ENCODE measurements at places on chromosomes 2 and 18.

GRCh38 chr2:150153646-150154307, 333.7 kb downstream of the RND3 start:
- DNase-seq, result no peak

DNA sequence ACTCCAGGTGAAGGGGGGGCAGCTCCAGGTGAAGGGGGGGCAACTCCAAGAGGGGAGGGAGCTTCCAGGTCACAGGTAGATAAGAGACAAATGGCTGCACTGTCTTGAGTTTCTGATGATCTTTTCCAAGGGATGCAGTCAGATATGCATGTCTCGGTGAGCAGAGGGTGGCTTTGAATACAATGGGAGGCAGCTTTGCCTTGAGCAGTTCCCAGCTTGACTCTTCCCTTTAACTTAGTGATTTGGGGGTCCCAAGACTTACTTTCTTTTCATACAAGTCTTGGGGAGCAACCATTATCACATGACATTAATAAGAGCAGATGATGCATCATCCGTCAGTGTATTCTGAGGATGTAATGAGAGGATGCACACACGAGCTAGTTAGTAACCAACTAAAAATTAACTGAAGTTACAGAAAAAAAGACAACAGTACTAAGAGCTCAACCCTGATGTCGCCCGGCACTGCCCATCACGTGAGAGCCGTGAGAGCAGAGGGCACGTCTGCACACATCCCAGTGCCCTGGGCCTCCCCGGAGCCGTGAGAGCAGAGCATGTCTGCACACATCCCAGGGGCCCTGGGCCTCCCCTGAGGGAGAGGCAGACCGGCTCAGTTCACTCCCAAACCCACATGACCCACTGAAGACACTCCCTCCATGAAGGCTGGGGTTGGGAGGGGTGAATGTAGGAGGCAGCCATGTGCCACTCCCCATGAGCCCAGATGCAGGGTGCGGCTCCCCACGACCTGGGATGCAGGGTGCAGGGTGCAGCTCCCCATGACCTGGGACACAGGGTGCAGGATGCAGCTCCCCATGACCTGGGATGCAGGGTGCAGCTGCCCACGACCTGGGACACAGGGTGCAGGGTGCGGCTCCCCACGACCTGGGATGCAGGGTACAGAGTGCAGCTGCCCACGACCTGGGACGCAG, 39.4 kb downstream of the PXDN start:
- no peak for DNase-seq

DNA sequence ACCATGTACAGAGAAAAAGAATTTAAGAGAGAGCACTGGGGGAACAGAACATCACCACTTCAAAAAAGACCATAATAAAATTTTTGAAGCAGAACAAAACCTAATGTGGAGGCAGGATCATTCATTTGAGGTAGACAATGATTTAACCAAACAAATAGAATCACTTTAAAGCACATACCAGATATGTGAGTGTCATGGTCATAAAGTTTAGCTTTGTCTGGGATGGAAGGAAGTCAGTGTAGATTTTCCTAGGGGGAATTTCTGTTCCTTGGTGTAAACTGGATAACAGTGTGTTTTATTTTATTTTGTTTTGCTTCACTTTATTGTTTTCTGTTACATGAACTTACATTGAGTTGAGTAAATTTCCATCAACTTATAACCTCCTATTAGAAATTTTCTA, 120.8 kb downstream of the CRIM1 start:
- DNase-seq, result no peak

DNA sequence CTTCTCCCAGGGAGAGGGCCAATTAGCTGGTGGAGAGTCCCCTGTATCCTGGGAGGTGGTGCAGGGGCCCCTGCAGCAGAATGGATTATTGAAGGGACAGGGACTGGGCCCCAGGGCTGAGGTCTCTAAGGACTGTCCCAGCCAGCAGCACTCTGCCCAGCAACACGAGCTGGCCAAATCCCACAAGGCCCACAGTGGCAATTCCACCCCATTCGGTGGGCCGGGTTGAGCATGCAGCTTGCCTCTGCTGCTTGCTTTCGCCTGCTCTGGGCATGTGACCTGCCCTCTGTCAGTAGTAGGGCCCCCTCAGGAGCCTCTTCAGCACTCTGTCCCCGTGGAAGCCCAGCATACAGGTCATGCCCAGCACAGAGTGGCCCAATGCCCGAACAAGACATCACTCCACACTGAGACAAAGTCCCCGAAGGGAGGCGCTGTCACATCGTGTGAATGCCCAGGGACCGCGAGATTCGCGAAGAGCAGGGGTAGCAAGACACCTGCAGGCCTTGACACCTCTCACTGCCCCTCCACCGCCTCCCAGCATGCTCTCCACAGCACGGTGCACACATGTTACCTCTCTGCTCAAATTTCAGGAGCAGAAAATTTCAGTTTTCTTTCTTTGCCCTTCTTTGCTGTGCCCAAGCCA, 65.4 kb downstream of the CRACDL start:
- no peak for DNase-seq

DNA sequence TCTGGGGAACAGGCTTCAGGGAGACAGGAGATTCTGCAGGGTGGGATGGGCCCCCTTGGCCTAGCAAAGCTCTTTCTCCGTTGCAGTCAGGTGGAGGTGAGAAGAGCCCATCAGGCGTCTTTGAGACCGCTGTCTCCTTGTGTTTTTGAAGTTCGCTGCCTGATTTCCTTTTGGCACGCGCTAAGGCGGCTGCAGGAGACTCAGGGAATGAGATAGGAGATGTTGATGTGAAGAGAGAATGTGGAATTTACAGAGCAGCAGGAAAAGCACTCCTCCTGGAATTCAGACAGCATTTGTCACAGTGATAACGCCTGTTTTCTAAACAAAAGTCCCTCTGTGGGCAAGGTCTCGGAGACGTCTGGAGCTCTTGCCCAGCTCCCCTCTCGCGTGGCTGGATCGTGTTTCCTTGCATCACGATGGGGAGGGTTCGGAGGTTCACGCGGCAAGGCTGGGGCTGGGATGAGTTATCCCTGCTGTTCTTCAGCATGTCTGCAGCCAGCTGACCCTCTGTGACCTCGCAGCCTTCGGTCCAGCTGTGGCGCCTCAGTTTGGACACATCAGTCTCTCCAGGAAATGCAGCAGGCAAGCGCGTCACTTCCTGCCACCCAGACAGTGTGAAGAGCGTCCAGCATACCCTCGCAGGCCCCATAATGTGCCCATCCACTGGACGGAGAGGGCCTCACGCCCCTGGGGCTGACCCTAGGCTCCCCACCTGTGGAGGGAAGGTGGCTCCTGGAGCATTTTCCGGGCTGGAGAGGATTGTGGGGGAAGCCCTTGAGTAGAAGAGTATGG, 30.2 kb downstream of the GLI2 start:
- DNase-seq, result no peak

- no peak for DNase-seq
Measured at GRCh38 chr2:177399376-177399775, 6.8 kb downstream of the AGPS start.

DNA sequence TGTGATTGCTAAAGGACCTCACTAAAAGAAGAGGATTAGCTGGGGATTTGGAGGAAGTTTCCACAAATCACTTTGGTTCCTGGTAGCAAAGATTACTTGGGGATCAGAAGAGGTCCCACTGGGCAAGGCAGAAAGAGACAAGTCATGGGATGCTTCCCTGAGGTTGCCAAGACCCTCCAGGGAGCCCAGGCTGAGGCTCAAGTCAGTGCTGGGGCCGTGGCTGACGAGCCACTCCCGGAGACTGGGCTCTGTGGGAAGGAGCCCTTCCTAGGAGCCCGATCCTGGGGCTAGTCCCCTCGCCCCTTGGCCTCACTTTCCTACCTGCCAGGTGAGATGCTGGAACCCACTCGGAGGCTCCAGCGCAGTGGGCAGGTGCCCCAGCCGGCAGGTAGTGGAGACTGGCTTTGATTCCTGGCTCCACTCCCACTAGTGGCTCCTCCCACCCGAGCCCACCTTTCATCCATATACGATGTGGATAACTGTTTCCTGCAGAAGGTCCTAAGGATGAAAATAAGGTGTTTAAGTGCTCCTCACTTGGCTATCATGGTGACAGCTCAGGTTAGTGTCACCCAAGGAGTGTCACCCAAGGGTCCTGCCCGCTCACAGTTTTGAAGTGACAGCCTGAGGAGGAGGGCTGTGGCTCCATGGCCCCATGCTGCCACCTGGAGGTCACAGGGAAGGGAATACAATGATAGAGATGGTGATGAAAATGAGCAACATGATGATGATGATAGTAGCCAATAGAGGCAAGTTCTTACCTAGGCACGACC, 100.5 kb downstream of the CAPN13 start:
- no peak for DNase-seq

GRCh38 chr2:101466426-101466825, 8.5 kb downstream of the RFX8 start:
- no peak for DNase-seq

DNA sequence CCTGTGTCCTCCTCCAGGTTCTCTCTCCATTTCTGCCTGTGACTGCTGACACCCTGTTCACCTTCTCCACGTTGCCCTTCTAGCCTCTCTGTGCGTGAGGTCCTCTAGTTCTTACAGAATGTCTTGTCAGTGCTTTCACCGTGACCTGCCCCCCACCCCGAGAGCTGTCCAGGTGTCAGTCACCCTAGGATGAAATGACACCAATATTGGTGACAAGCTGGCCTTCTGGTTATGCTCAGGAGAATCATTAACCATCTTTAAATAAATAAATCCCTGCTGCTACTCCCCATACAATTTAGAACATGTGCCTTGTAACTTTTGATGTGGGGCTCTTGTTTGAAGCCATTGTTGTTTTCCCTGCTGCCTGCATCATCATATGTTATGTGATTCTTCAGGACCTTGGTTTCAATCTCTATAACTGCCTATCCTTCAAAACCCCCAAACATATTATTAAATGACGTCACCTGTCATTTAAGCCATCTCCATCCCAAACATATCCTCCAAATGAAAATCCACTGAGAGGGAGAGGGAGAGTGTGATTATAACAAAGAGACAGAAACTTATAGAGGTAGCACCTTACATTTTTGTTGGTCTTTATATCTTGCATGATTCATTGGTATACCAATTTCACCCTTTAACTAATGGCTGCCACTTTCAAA, 496.3 kb downstream of the PARD3B start:
- DNase-seq, result no peak

- DNase-seq, result no peak
Measured at GRCh38 chr2:9401059-9401547, 22.2 kb downstream of the ITGB1BP1 start.

DNA sequence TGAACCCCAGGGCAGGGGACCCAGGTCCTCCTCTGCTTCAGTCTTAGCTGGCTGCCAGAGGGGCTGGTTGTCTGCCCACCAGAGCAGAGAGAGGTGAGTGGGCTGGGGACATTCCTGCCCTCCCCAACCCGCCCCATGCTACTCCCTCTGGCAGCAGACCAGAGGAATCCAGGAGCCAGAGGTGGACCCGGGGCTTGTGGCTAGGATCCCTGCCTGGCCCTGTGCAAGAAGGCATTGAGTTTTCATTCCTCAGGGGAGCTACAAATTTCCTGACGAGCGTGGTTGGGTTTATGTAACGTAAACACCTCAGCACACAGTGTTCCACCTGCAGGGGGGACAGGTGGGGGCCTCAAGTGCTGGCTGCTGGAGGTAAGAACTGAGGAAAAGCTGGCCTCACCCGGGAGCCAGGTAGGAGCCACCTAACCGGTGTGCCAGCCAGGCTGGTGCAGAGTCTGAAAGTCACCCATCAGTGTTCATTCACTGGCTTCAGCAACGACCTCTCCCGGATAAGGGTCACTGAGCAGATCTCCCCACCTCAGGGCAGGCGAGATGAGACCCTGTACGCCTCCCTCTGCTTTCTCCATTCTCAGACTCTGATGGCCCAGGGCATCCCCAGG, 246.8 kb downstream of the DYSF start:
- no peak for DNase-seq

DNA sequence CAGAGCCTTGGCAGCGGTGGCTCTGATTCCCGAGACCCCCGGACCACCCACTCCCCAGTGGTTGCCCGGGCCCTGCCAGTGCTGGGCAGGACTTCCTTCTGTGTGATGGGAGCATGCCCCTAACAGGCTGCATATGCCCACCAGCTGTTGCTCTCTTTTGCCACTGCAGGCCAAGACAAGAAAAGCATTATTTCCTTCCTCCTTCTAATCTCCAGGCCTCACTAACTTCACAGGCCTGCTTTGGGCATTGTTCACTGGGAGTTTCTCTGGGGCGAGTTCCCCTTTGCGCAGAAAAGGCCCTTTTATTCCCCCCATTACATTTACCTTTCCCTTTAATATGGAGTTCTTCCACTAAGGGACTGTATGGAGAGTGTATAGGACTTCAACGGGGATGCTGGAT, 249.1 kb upstream of the SIX2 start:
- DNase-seq, result no peak

DNA sequence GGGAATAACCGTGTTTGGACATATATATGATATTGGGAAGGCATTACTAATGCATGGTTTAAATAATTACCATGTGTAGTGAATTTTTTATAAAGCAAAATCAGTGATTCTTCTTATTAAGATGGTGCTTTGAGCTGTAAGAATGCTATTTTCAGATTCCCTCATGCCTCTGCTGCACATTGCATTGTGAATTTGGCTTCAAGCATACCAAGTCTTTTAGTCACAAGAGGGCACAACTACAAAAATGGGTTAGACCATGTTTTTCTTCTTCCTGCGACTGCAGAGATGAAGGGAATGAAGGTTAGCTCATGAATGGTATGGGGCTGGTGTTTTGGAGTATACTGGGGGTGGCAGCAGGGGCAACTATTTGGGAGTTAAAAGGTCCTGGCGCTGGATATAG, 320.1 kb downstream of the SLC4A3 start:
- no peak for DNase-seq

GRCh38 chr2:5495586-5495985, 196.6 kb upstream of the SOX11 start:
- DNase-seq, result no peak

- no peak for DNase-seq
Measured at GRCh38 chr18:57461652-57462269, 26.6 kb downstream of the ONECUT2 start.

GRCh38 chr2:63035169-63035568, 15.5 kb upstream of the OTX1 start:
- DNase-seq, result no peak

- no peak for DNase-seq
Measured at GRCh38 chr2:138359532-138359931, 142.0 kb upstream of the SPOPL start.

DNA sequence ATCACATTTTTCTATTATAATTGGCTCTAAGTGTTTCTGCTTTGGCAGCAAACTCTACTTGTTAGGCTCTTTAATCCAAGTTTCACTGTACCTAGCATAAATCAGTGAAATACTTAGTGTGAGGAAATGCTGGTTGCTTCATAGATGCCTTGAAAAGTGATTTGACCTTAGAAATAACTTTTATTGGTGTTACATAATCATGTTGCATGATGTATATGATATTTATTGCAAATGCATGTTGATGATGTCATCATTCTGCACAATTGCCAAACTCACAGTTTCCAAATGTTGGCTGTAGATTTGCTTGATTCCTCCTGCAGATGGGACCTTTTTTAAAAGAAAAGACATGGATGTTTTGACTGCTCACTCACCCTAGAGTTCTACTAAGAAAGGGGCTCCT, 137.6 kb upstream of the BCL2L11 start:
- no peak for DNase-seq

DNA sequence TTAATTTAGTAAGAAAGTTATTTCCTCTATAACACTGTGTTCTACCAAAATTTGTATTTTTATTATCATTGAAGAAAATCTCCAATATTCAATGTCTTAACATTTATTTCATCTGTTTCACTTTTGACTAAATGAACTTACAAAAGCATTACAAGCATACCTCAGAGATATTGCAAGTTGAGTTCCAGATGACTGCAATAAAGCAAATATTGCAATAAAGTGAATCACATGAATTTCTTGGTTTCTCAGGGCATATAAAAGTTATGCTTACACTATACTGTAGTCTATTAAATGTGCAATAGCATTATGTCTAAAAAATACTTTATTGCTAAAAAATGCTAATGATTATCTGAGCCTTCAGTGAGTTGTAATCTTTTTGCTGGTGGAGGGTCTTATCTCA, 78.3 kb downstream of the TTC32 start:
- no peak for DNase-seq

Data from esophagus squamous epithelium (tissue), 5 donors.